Activated naive CD4-positive, alpha-beta T cell (primary cell): ENCODE measurements at places on chromosomes 6 and 20.

DNA sequence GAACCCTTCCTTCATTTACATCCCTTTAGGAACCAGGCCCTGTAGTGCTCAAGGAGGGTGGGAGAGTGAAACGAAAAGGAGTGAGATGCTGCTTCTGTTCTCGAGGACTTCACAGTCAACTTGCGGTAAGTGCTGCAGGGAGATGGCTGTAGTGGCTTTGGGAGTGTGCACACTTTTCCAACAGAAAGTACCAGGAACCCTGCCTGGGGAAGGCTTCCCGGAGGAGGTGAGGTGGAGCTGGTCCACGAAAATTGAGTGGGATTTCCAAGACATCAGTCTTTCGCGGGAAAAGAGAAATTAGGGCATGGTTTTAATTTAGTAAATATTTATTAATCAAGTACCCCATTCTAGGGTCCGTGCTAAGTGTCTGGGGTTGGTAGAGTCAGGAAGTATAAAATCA is 12.7 kb downstream of the TRIM31 start:
- DNase-seq, result no peak

DNA sequence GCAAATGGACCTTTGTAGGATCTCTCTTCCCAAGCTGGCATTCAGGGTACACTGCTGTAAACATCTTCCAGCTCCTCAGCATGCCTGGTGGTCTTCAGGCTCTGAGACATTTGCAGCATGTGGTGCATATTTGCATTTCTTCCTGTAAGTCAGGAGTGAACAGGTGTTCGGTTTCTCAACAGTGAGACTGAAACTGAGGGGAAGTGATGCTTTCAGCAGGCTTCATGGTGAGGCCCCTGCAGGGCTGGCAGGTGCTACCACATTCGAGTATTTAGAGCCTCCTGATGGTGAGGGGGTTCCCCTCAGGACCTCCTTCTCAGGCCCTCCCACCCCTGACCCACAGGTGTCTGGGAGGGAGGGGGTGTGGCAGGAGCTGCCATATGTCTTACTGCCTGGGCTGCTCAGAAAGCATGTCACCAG is 15.1 kb downstream of the MYBL2 start:
- no peak for DNase-seq

GRCh38 chr6:47256361-47256760 is 53.3 kb downstream of the TNFRSF21 start:
- DNase-seq, result no peak

- no peak for DNase-seq
Measured at GRCh38 chr20:1881240-1881835, 13.9 kb upstream of the SIRPA start.

DNA sequence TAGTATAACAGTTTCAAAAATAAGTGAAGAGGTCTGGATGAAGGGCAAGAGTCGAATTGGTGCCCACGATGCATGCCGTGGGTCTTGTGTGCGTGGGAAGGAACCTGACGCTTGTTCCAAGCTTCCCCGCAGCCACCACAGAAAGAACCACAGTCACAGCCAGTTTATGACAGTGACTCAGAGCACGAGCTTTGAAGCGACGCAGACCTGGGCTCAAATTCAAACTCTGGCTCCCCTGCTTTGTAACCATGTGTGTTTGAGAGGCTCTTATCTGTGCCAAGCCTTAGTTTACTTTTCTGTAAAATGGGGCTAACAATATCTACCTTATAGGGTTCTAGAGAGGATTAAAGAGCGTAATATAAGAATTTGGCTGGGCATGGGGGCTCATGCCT is 65.5 kb downstream of the SYNJ2 start:
- DNase-seq, result no peak

DNA sequence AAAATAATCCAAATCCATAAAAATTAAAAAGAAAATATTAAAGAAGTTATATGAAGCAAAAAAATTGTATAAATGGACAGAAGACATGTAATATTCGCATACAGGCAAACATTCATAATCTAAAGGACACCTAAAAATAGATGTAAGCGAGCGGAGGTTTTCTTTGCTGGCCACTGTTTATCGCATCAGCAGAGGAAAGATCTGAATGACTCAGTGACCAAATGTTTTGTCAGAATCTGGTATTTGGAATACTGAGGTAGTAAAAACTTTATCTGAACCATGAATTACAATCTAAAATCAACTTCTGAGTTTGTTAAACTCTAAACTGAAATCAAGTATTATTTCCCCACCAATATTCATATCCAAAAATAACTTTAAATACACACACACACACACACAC is 7.8 kb downstream of the TSPYL4 start:
- DNase-seq, result no peak

GRCh38 chr6:152874846-152875568 is 107.8 kb downstream of the FBXO5 start:
- DNase-seq, result no peak
